Frontal cortex (tissue), 4 donors: ENCODE measurements at places on chromosomes 6 and 20. TPM values are rescaled to one million over a fixed set of nuclear protein-coding genes. Genes with fewer than 3 reads are reported as not detected.
A peak's percentile ranks its signal among the peaks of the same experiment; 100 is the strongest.

The HDGFL1 gene
- total RNA-seq, result under 0.01 TPM

DNA sequence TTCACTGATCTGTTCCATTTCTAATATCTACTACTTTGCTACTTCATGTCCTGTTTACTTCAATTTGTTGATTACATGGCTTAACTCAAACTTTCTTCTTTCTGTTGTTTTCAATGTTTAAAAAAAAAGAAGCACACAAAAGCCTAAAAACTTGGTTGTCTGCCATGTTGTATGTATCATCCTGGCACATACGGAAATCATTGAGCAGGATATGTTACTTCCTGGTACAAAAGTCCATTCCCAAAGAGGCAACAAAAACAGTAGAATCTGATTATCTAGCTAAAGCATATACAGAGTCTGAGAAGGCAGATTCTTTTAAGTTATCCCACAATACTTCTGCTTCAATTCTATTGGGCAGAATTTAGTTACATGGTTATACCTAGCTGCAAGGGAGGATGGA lies 14.5 kb upstream of the COL12A1 start:
- no peak for DNase-seq

DNA sequence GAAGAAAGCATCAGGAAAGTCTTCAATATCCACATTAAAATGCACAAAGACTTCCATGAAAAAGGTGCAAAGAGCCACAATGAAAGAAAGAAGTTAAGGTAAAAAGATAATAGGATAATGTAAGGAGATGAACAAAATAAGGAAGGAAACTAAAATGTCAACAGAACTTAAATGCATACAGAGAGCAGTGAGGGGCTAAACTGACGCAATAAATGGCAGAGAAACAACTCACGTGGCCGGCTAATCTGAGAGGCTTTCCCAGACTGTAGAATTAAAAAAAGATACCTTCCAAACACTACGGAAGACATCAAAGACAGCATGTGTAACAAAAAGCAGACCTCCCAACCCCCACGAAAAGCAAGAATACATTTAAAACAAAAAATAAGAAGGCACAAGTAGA lies 73.7 kb downstream of the GMDS start:
- no peak for DNase-seq

DNA sequence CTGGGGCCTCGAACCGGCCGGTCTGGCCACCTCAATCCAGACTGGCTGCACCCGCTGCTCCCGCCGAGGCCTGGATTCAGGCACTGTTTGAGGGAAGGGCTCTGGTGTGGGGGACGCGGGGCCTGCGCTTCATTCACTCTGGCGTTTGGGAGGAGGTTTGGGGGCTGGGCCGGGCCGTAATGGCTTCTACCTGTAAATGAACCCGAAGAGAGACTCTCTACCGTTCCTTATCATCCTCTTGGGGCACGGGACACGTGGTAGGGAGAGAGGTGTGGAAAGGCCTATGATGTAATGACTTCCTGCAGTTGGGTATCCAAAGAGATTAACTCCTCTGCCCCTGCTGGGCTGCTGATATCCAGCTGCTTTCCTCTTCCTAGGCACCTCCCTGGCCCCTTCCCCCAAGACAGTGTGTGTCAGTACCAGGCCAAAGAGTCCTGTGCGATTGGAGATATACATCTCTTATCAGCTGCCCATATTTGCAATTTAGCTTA lies 1.8 kb downstream of the FOXO3 start:
- no peak for DNase-seq

The DOK5 gene
- total RNA-seq, result 236 TPM

DNA sequence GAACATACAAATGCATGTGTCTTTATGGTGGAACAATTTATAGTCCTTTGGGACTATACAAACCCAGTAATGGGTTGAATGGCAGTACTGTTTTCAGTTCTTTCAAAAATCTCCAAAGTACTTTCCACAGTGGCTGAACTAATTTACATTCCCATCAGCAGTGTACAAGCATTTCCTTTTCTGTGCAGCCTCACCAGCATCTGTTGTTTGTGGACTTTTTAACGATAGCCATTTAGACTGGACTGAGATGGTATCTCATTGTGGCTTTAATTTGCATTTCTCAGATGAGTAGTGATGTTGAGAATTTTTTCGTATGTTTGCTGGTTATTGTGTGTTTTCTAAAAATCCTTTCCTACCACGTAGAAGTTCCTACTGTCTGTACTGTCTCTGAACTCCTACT lies 327.2 kb upstream of the ZFP64 start:
- no peak for DNase-seq

DNA sequence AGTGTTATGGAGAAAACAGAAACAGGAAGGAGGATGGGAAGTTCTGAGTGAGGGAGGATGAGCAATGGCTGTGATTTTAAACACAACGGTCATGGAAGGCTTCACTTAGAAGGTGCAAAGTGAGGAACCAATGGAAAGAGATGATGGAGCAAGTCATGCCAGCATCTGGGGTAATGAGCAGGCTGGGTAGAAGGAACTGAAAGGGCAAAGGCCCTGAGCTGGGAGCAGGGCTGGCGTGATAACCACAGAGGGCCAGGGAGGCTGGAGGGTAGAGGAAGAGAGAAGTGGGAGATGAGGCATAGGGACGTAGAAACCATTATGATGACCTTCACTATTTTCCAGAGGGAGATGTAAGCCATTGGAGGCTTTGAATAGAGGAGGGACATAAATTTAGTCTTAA lies 43.6 kb downstream of the NHLRC1 start:
- DNase-seq, result no peak

The VWA7 gene
- total RNA-seq, result under 0.01 TPM

- no peak for DNase-seq
Measured at GRCh38 chr6:152952045-152952444, 30.8 kb downstream of the FBXO5 start.

The HLA-F gene
- total RNA-seq, result 0.82 TPM

The PI16 gene
- under 0.01 TPM for total RNA-seq

The NKAIN2 gene
- total RNA-seq, result 109 TPM

DNA sequence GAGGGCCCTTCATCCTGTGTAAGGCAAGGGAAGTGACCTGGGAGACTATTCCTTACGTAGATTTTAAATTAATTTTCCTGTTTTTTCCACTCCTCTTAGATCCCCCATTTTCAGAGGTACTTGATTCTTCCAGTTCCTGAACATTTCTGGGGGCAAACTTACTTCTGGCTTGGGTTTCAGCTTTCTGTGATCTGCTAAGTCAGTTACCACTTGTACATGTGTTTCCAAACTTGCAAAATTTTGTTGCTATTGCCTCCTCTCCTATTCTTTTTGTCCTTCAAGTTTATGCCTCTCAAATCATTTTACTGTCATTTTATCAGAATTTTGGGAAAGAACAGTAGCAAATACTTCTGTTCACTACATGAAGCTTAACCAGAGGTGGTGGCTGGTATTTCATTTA lies 81.2 kb downstream of the QRSL1 start:
- DNase-seq, result no peak

The POU5F1 gene
- total RNA-seq, result not detected

GRCh38 chr20:48007351-48007750 lies 222.1 kb upstream of the SULF2 start:
- DNase-seq, result no peak

- peak; percentile 75 for DNase-seq
Measured at GRCh38 chr6:41503827-41504465, 42.2 kb upstream of the FOXP4 start.
